Upper lobe of right lung (tissue), 1 donor: ENCODE measurements at places on chromosomes 11 and 22.

GRCh38 chr11:20235164-20235563, 74.9 kb upstream of the DBX1 start:
- no peak for DNase-seq

GRCh38 chr11:73439002-73439843, 63.0 kb downstream of the RELT start:
- no peak for DNase-seq

DNA sequence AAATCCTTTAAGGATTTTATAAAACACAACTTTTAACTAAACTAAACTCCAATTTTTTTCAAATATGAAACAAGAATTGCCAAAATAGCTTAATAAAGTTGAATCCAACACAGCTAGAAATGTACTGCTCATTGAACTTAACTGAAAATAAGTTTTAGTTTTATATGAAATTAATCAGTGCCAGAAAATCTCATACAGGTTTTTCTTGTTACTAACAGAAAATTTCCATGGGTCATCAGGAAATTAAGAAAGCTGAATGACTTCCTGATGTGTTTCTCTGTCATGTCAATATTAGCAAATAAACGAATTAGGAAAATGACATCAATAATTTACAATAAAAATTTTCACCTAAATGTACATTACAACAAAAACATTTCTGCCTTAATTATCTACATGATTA, 3.5 kb downstream of the CCDC73 start:
- DNase-seq = no peak

GRCh38 chr11:65329944-65330403, 3.7 kb upstream of the DPF2 start:
- DNase-seq = no peak

- no peak for DNase-seq
Observed at GRCh38 chr11:85299258-85299942, 327.7 kb downstream of the DLG2 start.

DNA sequence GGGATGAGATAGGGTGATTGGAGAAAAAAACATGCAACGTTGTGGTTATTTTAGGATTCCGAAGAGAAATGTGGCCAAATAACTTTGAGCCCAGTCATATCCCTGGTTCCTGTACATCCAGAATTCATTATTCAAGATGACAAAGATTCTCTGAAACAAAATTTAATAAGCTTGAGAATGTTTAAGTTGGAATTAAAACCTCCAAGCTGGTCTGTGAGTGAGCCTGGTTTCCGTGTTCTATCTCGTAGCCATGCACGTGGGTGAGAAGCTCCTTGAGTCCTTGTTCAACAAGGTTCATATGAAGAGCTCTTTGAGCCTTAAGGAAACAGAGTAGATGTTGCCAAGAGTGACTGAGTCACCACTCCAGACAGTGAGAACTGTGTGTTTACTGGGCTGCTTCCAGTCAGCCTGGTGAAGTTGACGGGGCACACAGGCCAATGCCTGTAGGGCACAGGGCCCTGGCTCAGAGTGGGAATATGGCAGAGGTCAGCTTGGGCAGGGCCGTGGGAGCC, 206.5 kb downstream of the NAV2 start:
- peak; percentile 80 for DNase-seq

DNA sequence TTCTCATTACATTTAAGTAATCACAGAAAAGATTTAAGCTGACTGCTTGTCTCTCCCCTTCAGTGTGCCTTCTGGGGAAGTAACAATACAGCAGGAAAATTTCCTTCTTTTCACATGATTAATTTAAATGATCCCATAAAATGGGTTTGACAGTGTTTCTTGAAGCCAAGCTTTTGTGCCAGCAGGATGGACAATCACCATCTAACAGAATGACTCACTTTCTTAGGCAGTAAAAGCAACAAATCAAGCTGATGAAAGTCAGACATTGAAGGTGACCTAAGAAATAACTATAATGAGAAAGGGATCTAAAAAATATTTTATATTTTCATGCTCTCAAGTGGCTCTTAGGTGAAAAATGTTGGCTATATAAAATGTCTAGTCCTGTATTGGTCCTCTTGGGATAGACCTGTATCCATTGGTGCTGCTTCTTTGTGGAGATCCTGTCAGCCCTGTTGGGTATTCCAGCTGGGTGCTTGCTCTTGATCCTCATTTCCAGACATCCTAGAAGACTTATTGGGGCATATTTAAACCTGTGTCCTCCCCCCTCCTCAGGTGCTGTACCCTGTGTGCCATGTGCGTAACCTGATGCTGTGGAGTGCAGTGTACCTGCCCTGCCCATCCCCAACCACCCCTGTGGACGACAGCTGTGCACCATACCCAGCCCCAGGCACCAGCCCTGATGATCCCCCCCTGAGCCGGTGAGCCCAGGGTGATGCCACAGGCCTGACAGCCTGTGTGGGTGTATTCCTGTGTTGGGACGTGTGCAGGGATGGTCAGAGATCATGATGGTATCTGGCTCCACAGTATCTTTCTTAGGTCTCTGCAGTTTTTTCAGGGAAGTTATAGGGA, 62.7 kb upstream of the HORMAD2 start:
- DNase-seq = no peak

GRCh38 chr11:100730266-100730665, 43.2 kb downstream of the ARHGAP42 start:
- DNase-seq = no peak

DNA sequence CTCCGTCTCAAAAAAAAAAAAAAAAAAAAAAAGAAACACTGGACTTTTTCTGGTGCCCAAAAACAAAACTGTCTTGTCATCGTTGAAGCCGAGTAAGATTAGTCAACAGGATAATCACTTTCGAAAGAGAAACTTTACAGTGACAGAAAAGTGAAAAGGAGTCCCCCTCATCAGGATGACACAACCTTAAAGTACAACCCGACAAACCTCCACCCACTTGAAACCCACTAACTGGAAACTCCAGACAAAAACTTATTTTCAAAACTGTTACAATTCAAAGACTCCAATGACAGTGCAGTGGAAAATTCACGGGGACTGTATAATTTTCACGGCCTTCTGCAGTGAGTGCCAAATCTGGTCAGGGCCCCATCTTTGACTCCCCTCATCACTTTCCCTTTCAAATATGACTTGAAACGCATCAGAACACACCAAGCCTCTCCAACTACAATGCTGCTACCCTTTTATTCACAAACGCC, 1.3 kb downstream of the DENND5A start:
- DNase-seq = no peak

DNA sequence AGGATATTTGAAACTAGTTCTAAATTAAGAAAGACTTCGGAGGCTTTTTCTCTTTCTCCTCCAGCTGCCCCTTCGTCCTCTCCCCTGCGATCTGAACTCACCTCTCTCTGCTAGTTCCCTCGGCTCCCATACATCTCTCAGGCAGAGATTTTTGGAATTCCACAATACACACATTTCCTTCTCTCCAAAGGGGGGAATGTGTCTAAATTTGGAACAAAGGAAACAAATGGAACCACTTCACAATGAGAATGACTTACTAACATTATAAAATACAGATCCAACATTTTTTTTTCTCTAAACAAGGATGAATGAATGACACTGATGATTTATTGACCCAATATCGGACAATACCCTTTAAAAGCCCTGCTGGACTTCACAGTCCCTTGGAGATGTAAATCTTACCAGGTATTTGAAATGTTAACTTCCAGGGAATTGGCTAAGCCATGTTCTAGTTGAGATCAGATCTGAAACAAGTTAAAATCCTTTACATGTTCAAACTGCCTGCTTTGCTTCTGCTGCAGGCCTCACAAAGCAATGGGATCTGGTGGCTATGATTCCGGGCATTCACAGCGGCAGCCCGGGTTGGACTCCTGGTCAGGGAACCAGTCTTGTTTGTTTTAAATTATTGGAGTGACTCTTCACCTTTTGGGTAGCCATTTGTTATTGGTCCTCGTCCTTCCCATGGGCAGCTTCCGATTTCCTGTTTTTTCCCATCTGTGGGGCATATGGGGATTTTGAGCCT, 20.5 kb upstream of the GSTP1 start:
- no peak for DNase-seq

GRCh38 chr11:5527716-5528115, 11.2 kb upstream of the UBQLNL start:
- DNase-seq = no peak

GRCh38 chr11:78030429-78031325, 7.6 kb upstream of the KCTD14 start:
- peak; percentile 87 for DNase-seq

DNA sequence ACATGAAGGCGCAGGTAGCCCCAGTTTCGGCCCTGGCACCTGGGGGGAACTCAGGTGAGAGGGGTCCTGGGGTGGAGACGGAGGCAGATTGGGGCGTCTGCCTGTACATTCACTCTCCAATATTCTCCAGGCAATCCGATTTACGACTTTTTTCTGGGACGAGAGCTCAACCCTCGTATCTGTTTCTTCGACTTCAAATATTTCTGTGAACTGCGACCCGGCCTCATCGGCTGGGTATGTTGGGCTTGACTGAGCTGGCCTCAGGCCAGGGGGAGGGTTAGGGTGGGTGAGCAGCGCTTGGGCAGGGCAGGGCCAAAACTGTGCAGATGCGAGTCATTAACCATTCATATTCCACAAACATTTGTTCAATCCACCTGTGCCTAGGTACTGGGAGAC, 1.7 kb downstream of the TM7SF2 start:
- DNase-seq = no peak

DNA sequence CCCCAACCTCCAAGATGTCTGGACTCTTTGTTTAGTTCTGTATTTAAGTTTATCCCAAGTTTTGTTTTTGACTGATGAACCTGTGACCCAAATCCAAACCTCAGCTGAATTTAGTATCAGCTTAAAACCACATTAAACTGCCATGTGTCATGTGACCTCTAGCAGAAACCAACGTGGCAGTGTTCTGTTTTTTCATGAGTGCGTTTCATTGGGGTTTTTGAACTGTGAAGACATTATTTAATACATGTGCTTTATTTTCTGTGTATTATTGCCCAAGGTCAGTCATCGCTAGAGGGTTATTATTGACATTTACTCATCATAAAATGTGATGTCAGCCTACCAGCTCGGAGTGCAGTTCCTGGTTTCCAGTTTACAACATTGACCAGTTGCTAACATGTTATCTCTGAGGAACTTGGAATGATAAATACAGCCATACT, 1.8 kb downstream of the TLCD5 start:
- DNase-seq = no peak

GRCh38 chr22:23796461-23796860, 9.7 kb downstream of the SMARCB1 start:
- DNase-seq = no peak

DNA sequence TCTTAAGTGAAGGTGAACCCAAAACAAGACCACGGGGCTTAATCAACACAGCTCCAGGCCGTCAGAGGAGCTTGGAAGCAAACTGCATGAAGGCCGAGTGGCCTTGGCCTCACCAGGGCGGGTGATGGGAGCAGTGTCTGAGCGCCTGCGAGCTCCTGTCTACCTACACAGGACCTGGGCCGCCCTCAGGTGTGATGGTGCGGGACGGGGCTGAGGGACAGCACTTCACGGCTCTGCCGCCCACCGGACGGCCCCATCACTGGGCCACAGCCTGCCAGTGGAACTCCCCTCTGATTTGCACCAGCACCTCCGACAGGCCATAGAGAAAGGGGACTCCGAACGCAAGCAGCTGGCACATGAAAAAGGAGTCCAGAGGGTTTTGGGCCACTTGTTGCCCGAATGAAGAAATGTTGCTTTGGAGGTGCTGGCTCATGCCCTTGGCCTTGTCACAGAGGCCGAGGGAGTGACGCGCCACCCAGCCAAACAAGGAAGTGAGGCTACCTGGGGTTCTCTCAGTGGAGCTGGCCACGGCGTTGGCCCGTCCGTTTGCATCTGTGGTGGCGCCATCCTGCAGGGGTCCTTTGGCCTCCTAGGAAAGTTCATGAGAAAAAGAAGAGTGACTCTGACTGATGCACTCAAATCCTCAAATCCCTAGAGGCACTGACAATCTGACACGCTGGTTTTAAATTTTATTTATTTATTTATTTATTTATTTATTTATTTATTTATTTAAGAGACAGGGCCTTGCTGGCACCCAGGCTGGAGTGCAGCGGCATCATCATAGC, 90.3 kb upstream of the BID start:
- DNase-seq = no peak

- no peak for DNase-seq
Observed at GRCh38 chr11:72541257-72541974, 107.1 kb upstream of the CLPB start.

- no peak for DNase-seq
Observed at GRCh38 chr22:46890819-46891218, 128.4 kb downstream of the TBC1D22A start.

GRCh38 chr11:20042045-20042639, 118.1 kb downstream of the DBX1 start:
- no peak for DNase-seq

DNA sequence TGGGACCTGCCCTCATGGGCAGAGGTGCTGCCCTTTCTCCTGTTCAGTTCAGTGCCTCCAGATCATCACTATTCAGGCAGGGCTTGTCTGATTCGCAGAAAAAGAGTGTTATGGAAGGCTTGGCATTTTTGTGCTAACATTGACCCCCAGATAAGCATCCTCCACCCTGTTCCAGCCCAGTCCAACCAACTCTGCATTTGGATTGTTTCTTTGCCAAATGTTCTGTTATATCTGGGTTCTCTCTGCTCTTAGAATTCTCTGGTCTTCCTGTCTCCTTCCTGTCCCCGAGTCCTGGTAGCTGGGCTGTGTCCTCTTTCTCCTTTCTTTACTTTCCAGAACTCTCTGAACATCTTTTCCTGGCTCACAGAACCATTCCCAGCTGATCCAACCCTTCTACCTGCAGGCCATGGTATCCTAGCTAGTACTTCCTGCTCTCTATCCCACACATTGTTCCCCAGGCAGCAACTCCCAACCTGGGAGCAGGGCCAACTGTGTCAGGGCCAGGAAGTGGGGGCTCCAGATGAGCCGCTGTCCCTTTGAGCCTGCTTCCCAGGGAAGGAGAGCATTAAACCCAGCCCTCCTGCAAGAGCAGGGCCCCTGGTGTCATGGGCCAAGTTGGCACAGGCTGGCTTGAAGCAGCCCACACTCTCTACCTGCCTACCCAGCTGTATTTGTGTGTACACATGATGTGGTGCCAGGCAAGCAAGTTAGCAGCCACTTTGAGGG, 280.7 kb upstream of the CADM1 start:
- DNase-seq = no peak

DNA sequence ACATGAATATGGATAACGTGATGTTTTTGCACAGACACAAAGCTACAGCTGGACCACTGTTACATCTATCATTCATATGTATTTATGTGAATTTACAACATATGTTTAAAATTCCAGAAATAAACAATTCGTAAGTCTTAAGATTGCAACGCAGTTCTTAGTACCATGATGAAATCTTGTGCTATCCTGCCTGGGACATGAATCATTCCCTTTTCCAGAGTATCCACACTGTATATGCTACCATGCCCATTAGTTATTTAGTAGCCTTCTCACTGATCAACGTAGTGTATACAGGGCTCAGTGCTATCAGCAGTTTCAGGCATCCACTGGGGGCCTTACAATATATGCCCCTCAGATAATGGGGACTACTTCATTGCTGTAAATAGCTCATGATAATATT, 4.3 kb downstream of the ATL3 start:
- DNase-seq = no peak
